Peyer's patch (tissue), 4 donors: ENCODE measurements at places on chromosomes 1 and 21.

GRCh38 chr1:186681121-186681520 is 898 bp upstream of the PTGS2 start:
- no peaks in the 10 kb centered on the region for H3K36me3 ChIP-seq
- H3K4me1 ChIP-seq: no peaks in the 10 kb centered on the region
- H3K4me3 ChIP-seq: peak overlapping the region; percentile 31
- H3K27me3 ChIP-seq: no peaks in the 10 kb centered on the region
- no peak for DNase-seq

DNA sequence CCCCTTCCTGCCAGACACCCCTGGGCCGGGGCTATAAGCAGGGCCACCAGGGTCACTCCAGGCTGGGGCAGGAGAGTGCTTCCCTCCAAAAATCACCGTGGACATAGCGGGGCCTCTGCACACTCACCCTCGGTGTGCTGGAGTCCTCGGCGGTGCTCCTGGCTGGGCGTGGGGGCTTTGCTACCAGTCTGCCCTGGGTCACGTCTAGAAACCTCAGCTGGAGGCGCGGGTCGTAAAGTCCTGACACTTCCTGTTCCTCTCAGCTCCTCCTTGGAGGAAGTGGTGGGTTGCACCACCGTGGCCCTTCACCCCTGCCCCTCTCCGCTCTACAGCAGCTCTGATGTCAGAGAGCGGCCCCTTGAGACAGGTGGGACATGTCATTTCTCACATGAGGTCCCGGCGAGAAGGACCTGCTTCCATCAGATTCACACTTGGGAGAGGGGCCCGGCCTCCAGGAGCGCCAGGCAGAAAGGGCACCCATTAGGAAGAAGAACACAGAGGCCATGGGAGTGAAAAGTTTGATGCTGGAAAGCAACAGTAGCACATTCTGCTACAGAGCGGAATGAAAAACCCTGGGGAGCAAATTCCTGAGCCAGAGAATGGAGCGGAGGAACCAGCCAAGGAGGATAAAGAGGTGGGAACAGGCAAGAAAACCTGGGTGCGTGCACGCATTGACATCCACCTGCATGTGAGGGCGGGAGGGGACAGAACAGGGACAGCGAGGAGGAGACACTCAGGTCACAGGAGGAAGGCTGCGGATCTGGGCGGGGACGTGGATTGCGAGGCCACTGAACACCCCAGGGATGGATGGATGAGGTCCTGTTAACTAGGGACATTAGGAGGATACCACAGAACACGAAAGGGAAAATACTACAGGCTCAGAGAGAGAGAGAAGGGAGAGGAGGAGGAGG is at the start of gene ITGB2:
TSS of gene ITGB2 (minus strand) at position 206 of the 911 bp plus-strand sequence. CDS start 10,117 bp downstream, outside the sequence.
- no peaks in the 10 kb centered on the region for H3K27me3 ChIP-seq
- DNase-seq: peak; percentile 86
- H3K36me3 ChIP-seq: no peaks in the 10 kb centered on the region
- no peaks in the 10 kb centered on the region for H3K4me1 ChIP-seq

DNA sequence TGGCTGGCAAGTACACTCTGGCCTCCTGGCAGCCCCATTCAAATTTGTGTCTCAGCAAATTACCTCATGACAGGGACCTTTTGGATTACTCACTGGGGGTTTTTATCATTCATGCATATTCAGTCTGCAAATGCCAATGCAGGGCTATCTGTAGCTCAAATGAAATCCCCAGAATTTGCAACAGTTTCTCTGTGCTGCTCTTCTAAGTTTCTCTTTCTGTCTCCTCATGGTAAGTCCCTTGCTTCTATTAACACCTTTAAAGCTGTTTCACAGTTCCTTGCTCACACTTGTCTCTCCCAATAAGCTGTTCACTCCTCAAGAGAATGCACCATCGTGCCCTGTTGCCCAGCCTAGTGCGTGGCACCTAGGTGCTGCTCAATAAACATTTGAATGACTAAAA is 3.3 kb upstream of the FAM78B start:
- no peak for DNase-seq
- H3K36me3 ChIP-seq: no peaks in the 10 kb centered on the region
- peaks cover 9% of the 10 kb centered on the region for H3K4me1 ChIP-seq
- H3K4me3 ChIP-seq: no peak overlapping the region

DNA sequence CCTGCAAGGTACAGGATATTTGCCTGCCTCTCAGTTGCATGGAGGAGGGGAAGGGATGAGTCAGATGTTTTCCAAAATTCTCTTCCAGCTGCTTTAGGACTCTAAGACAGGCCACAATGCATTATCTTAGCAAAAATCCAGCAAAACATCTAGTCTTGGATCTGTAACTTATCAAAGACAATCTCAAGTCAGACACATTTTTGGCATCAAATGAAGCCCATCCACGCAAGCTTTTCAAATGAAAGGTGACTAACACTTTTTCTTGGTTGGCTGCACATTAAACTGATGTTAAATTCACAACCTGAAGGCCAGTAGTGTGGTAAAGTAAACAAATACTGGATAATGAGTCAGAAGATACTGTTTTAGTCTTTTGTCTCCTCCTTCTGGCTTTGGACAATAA is 21.3 kb downstream of the FAM78B start:
- H3K4me3 ChIP-seq: no peak overlapping the region
- no peak overlapping the region for H3K27ac ChIP-seq
- no peak for DNase-seq
- H3K4me1 ChIP-seq: no peaks in the 10 kb centered on the region
- H3K36me3 ChIP-seq: no peaks in the 10 kb centered on the region

DNA sequence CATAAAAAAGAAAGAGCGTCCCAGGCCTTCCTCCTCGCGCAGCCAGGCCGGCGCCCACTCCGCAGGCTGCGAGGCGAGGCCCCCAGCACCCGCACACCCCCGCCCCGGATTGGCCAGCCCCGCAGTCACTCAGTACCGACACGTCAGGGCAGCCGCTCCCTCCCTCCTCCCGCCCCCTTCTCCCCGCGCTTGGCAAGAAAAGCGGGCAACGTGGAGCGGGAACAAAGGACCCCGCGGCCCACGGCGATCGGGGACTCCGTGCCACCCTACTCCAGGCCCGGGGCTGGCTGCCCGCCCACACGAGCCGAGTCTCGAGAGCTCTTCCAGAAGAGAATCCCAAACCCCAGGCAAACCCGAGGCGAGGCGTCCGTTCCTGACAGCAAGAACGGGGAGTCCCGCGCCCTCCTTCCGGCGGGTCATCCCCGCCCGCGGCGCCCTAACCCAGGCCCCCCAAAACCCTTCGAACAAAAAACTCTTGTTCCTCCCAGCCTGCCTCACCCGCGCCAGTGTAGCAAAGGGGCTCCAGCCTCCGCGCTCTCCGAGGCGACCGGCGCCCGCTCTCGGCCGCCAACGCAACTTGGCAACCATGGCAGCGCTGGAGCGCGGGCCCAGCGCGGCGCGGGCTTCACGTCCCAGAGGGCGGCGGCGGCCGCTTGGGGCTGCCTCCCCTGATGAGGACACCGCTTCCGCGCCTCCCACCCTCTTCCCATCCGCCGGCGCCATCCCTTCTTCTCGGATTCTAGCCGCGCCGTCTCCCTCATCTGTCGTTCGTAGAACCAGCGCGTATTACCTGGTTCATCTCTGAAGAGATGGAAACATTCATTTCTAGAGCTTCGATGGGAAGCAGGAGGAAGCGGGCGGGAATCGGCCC is 645 bp downstream of the IVNS1ABP start:
- H3K36me3 ChIP-seq: no peaks in the 10 kb centered on the region
- DNase-seq: peak; percentile 95
- no peaks in the 10 kb centered on the region for H3K4me1 ChIP-seq
- peak overlapping the region; percentile 98 for H3K27ac ChIP-seq

DNA sequence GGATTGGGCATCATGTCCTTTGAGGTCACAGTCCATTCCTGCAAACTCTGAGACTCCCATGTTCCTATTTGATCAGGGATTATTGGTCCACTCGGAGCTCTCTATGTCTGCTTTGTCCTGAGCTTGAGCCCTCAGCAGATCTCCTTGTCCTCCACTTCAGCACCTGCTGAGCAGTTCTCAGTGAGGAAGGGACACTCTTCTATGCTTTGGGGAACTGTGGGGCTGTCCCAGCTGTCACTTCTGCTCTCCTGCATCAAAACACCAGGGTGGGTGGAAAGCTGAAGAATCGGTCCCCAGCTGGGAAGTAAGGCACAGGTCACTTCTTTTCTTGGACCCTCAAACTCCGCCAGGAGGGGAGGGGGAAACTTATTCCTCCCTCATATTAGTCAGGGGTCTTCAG is 99.5 kb downstream of the PCP4 start:
- no peaks in the 10 kb centered on the region for H3K4me1 ChIP-seq
- no peaks in the 10 kb centered on the region for H3K27me3 ChIP-seq
- no peak for DNase-seq
- H3K27ac ChIP-seq: no peak overlapping the region
- H3K4me3 ChIP-seq: no peak overlapping the region

DNA sequence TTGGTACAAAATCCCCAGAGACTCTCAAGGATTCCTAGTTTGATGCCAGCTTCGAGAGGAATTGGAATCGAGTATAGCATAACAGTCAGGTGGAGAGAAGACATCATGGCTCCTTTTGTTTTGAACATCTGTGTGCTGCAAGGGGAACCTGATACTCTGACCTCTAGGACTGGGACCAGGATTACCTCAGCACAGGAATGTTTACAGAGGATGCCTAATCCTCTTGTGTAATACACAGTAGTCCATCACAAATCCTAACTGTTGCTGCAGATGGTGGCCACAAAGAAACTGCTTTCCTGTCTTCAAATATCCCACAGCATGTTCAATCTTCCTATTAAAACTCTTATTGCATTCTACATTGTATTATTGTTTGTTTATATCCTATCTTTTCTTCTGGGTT is 111.8 kb upstream of the PRMT6 start:
- no peaks in the 10 kb centered on the region for H3K36me3 ChIP-seq
- no peaks in the 10 kb centered on the region for H3K4me1 ChIP-seq
- H3K27me3 ChIP-seq: no peaks in the 10 kb centered on the region
- no peak for DNase-seq
- H3K4me3 ChIP-seq: no peak overlapping the region

- H3K27ac ChIP-seq: no peak overlapping the region
- no peak for DNase-seq
- no peaks in the 10 kb centered on the region for H3K4me1 ChIP-seq
- no peak overlapping the region for H3K4me3 ChIP-seq
- H3K36me3 ChIP-seq: no peaks in the 10 kb centered on the region
- H3K27me3 ChIP-seq: no peaks in the 10 kb centered on the region
Measured at GRCh38 chr1:189866606-189867005, 611.1 kb downstream of the BRINP3 start.

- H3K27ac ChIP-seq: peak overlapping the region; percentile 51
- H3K4me3 ChIP-seq: peak overlapping the region; percentile 27
- H3K4me1 ChIP-seq: no peaks in the 10 kb centered on the region
- no peaks in the 10 kb centered on the region for H3K27me3 ChIP-seq
- H3K36me3 ChIP-seq: no peaks in the 10 kb centered on the region
Measured at GRCh38 chr1:162633081-162633762, 958 bp downstream of the DDR2 start.
